Body of pancreas (tissue), 4 donors: ENCODE measurements at places on chromosomes 6 and 20.

- no peak for DNase-seq
- no peak overlapping the region for H3K4me3 ChIP-seq
- no peak overlapping the region for H3K27ac ChIP-seq
- H3K27me3 ChIP-seq = no peaks in the 10 kb centered on the region
- H3K36me3 ChIP-seq = no peaks in the 10 kb centered on the region
- H3K4me1 ChIP-seq = no peaks in the 10 kb centered on the region
These were observed 139.1 kb upstream of the LAMP5 start for GRCh38 chr20:9375221-9375681.

GRCh38 chr20:42532831-42533230, 656.9 kb downstream of the PTPRT start:
- H3K27ac ChIP-seq = no peak overlapping the region
- H3K36me3 ChIP-seq = no peaks in the 10 kb centered on the region
- DNase-seq = no peak
- no peak overlapping the region for H3K4me3 ChIP-seq

DNA sequence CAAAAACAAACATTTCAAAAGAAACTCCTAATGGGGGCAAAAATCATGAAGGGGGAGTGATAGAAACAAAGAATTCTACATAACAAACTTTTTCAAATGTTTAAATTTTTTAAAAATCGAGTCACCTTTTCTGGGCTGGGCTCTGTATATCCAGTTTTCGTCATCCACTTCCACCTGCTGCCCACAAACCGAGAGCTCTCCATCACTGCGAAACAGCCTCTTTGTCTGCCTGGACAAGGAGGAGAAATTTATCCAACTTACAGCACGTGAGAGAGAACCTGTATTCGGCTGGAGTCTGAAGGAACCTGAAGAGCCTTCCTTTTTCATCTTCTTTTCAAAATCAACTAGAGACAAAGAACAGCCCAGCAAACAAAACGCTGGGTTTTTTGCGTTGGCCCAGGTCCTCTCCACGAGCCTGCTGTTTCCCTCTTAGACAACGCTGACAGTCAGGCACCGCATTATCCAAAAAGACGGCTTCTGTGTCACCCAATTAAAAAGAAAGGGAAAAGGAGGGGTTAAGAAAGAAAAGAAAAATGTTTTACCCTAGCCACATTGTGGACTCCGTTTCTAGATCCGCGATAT, 72.4 kb upstream of the NHSL1 start:
- peak overlapping the region; percentile 65 for H3K27ac ChIP-seq
- peaks cover 10% of the 10 kb centered on the region for H3K4me1 ChIP-seq
- no peak for DNase-seq
- no peak overlapping the region for H3K4me3 ChIP-seq
- H3K36me3 ChIP-seq = no peaks in the 10 kb centered on the region

- DNase-seq = no peak
- no peaks in the 10 kb centered on the region for H3K4me1 ChIP-seq
- H3K36me3 ChIP-seq = no peaks in the 10 kb centered on the region
- no peak overlapping the region for H3K4me3 ChIP-seq
- H3K27me3 ChIP-seq = no peaks in the 10 kb centered on the region
These were observed 51.0 kb upstream of the CD93 start for GRCh38 chr20:23136893-23137745.

DNA sequence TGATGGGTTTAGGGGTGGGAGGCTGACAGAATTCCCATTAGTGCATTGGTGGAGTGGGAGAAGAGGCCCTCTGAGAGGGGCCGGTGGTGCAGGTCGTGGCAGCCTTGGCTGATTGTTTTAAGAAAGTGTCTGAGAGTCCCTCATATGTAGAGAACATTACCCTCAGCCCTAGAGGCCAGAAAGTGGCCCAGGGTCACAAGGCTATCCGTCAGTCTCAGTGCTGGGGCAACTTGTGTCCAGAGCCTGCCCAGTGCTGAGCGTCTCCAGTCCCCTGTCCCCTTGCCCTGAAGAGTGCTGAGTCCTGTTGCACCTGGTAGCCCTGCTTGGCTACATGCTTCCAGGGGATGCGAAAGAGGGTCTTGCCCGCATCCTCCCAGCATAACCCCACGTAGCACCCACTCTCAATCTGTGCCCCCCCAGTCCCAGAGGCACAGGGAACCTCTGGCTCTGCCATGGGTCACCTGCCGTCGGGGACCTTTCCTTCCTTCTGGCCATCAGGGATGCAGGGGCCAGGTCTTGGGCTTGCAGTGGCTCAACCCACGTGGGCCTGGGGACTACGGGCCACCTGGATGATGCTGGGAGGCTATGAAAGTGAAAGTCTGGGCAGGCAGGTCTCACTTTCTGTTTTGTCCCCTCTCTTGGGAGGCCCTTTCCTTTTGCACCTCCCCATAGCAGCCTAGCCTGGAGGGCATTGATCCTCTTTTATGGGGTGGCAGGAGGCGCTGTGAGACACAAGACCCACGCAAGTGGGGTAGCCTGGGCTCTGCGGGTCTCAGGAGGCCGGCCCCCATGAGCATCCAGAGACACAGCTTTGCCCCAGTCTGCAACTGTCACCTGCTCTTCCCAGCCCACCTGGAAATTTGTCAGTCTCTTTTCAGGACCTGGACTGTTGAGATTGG, 12.2 kb downstream of the DUSP15 start:
- no peak overlapping the region for H3K4me3 ChIP-seq
- no peak for DNase-seq
- H3K27ac ChIP-seq = no peak overlapping the region
- H3K36me3 ChIP-seq = no peaks in the 10 kb centered on the region
- H3K27me3 ChIP-seq = no peaks in the 10 kb centered on the region
- H3K4me1 ChIP-seq = peaks cover 19% of the 10 kb centered on the region

DNA sequence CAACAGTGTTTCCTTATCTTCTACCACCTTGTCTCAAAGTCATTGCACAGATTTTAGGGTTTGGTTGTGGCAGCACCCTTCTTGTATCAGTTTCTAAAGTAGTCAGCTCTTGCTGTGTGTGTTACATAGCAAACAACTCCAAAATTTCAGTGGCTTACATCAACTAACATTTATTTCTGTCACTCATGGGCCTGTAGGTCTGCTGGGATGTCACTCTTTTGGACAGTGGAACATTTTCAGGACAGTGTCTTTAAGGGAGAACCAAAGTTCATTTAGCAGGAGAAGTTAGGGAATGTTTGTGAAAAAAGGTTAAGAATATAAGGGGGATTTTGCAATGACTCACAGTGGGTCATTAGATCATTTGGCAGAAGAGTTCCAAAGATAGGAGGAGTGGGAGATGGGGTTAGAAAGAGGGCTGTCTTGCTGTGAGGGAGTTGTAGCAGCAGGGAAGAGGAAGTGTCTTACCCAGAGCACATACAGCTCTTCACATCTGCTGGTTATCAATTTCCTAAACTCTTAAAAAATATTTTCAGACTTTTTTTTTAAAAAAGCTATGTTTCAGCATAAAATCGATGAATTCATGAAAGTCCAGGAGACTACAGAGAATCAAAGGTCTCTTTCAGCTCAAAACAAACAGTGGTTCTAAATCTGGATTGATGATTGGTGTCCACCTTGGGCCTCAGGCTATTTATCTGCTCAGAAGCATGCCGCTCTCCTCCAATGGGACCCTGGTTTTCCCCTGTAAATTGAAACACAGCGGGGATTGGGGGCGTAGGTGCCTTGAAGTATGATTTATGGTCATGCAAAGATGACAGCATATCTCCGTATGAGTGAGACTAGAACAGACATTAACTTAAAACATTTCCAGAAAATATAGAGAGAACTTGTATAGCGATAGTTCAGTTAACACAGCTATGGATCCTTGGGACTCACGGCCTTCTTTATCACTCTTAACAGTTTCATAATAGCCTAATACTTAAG, 117.3 kb downstream of the B3GAT2 start:
- H3K36me3 ChIP-seq = no peaks in the 10 kb centered on the region
- H3K4me3 ChIP-seq = no peak overlapping the region
- H3K27me3 ChIP-seq = no peaks in the 10 kb centered on the region
- H3K4me1 ChIP-seq = no peaks in the 10 kb centered on the region
- DNase-seq = no peak

DNA sequence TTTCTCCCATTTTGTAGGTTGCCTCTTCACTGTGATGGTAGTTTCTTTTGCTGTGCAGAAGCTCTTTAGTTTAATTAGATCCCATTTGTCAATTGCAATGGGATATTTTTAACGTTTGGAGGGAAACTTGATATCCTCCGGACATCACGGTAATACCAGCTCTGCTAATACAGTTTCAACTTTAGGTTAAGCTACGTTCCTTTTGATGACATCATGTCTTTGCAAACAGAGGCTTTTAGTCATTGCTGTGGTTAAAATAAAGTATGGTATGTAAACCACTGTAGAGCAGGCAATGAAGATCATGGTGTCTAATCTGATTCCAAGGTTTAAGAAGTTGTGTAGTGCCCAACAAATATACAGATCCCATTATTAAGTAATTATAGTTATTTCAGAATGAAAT, 168.0 kb upstream of the CHD6 start:
- no peak overlapping the region for H3K4me3 ChIP-seq
- H3K4me1 ChIP-seq = no peaks in the 10 kb centered on the region
- H3K27me3 ChIP-seq = no peaks in the 10 kb centered on the region

DNA sequence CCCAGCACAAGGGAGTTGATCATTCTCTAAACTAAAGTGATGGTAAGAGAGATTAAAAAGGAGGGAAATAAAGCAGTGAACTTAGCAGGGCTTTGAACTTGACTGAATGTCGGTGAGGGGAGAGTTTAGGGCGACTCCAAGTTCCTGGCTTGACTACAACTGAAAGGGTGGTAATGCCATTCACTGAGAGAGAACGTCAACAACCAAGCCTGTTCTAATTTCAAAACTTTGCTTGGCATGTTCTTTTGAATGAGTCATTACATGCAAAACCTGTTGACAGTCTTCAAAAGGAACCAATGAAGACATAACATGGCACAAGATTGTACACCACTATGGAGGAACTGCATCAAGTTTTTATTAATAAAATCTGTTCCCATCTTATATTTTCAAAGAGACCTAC, 10.3 kb upstream of the MYB start:
- no peaks in the 10 kb centered on the region for H3K4me1 ChIP-seq
- no peaks in the 10 kb centered on the region for H3K36me3 ChIP-seq
- H3K27ac ChIP-seq = no peak overlapping the region
- no peaks in the 10 kb centered on the region for H3K27me3 ChIP-seq
- no peak overlapping the region for H3K4me3 ChIP-seq

DNA sequence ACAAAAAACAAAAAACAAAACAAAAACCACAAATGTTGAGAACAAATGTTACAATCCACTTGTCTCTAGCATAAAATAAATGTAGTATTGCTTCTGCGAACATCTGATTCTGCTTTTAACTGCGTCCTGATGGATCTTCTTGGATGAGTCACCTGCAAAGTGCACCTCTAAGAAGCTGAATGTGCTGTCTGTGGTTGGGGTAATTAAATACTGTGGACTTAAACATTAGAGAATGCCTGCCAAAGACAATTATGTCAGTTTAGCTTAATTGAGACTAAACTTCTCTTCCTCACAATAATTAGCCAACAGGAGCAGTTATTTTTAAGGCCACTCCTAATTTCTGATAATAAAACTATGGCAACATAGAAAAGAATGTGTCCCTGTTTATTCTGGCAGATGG, 253.4 kb downstream of the PHACTR1 start:
- H3K4me1 ChIP-seq = peaks cover 17% of the 10 kb centered on the region
- H3K27me3 ChIP-seq = no peaks in the 10 kb centered on the region
- DNase-seq = no peak
- H3K36me3 ChIP-seq = no peaks in the 10 kb centered on the region

- no peak for DNase-seq
- no peaks in the 10 kb centered on the region for H3K4me1 ChIP-seq
- H3K36me3 ChIP-seq = no peaks in the 10 kb centered on the region
- no peak overlapping the region for H3K27ac ChIP-seq
These were observed 172.0 kb downstream of the SCP2D1 start for GRCh38 chr20:18985551-18985950.

DNA sequence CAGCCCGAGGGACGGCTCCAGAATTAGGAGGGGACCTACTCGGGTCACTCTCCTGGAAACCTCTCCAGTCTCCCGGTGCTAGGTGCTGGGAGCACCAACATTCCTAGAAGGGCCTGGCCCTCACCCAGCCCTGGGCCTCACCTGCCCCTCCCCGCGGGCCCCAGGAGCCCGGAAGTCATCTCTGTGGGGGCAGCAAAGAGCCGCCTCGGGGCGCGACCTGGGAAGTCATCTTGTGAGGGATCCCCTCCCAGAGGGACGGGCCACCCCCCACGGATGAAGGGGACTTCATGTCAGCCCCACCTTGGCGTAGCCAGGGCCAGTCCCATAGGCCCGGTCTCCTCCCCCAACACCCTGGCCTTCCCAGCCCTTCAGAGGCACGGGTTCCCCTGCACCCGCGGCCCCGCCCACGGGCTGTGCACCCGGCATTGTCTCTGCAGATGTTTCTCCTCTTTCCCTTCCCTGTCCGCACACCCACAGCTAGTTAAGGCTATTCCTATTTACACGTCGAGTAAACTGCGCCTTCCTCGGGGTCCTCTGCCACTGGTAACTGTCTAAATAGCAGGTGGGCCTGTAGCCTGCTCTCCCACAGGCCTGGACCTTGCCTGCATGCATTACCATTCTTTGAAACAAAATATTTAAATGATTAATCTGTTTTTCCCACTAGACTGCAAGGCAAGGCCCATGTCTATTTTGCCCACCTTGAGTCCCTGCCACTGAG, 896 bp upstream of the RNASET2 start:
- H3K36me3 ChIP-seq = no peaks in the 10 kb centered on the region
- peak; percentile 57 for DNase-seq
- H3K4me3 ChIP-seq = peak overlapping the region; percentile 67
- H3K27ac ChIP-seq = peak overlapping the region; percentile 84
- no peaks in the 10 kb centered on the region for H3K27me3 ChIP-seq

DNA sequence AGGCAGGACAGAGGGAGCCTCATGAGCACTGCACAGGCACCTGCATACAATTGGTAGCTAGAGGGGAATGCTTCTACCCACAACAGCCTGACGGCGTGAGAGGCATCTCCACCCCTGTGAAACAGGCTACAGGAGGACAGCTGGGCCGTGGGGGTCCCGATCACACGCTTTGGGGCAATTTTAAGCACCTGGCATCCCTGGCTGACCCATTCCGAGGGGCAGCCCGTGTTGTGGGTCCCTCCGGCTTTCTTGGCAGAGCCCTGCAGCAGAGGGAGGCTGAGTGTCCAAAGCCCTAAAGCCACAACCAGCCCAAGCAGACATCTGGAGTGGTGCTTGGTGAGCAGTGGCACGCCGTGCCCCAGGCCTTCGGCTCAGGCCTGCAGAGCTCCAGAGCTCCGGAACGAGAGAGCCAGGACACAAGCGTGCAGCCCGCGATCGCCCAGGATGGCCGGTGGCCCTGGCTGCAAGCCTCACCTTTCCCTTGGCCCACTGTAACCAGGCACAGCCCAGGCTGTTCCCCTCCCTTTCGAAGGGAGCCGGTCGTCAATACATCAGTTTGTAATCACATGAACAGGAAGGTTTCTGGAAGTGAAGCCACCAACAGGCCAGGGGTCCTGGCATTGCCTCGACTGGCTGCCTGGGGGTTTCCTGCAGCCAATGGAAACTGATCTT, 81.4 kb downstream of the DLL1 start:
- H3K4me3 ChIP-seq = no peak overlapping the region
- no peaks in the 10 kb centered on the region for H3K4me1 ChIP-seq
- no peak for DNase-seq

- H3K27ac ChIP-seq = no peak overlapping the region
- DNase-seq = no peak
- H3K27me3 ChIP-seq = no peaks in the 10 kb centered on the region
- no peaks in the 10 kb centered on the region for H3K36me3 ChIP-seq
- H3K4me1 ChIP-seq = peaks cover 43% of the 10 kb centered on the region
These were observed 6.0 kb downstream of the NUP153 start for GRCh38 chr6:17700421-17701416.

GRCh38 chr6:42530751-42531150, 33.1 kb upstream of the UBR2 start:
- no peak for DNase-seq
- no peaks in the 10 kb centered on the region for H3K27me3 ChIP-seq
- H3K36me3 ChIP-seq = no peaks in the 10 kb centered on the region
- no peak overlapping the region for H3K27ac ChIP-seq
- H3K4me3 ChIP-seq = no peak overlapping the region
